ENCODE measurements at places on chromosomes 4 and X.

GRCh38 chr4:40546969-40547788 is 82.5 kb downstream of the RBM47 start:
- DNase-seq = no peak

DNA sequence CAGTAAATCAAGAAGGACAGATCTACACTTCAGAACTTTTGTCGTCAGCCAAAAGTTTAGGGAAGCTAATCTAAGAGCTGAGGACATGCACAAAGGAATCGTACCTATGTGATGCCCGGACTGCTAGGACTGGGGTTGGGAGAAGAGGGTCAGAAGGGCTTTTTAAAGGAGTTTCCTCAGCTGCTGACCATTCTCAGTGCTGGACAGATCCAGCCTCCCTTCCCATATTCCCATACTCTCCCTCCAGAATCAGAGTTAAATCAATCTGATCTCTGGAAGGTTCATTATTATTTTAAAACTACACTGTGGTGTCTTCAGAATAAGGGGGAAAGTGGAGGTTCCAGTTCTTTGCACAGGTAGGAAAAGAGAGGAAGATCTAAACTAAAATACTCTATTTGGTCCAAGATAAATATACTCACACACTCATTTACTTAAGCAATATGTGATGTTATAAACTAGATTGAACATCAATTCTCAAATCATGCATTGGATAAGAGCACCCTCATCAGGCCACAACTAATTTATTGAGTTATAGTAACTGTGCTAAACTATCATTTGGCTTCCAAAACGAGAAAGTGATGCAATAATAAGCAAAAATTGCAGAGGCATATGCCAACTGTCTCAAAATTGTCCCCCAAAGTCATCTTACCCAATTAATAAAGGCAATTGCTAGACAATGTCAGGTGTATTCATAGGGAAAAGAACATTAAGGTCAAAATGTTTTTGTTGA is 124.7 kb downstream of the HNRNPD start:
- DNase-seq = no peak

GRCh38 chr4:35247047-35247446 is 997.3 kb downstream of the ARAP2 start:
- no peak for DNase-seq

- DNase-seq = no peak
These were observed 152.0 kb upstream of the FTHL17 start for GRCh38 chrX:31223817-31224216.

DNA sequence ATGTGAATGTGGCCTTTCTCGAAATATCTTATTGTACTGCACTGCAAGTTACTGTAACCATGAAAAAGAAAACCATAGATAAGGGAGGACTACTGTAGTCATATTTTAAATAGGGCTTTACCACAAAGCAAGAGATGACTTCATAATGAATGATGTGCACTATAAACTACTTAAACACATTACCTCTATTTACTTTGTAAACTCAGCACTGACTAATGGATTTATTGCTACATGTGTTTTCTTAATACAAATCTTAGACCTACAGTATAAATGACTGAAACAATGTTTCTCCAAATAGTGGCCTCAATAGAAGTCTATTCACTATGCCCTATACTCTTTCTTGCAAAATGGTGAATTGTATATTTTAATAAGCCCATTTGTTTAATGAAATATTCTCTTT is 61.1 kb downstream of the HDX start:
- no peak for DNase-seq

DNA sequence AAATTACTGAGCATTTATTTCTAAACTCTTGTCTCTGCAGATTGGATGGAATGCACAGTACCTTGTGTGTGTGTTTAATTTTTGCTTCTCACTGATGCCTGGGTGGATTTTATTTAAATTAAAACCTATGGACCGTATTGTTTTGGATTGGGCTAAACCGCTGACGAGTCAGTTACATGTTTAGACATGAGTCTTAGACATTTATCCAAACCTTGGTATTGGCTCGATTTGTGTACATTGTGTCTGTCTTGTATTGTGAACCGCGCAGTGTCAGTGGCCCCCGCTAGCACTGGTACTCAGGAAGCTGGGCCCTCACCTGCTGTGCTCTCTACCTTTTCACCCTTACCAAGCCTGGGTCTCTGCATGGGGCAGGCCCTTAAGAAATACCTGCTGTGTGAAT is 40.8 kb upstream of the TADA2B start:
- DNase-seq = no peak

GRCh38 chr4:41882625-41883347 is 52.4 kb upstream of the TMEM33 start:
- no peak for DNase-seq

DNA sequence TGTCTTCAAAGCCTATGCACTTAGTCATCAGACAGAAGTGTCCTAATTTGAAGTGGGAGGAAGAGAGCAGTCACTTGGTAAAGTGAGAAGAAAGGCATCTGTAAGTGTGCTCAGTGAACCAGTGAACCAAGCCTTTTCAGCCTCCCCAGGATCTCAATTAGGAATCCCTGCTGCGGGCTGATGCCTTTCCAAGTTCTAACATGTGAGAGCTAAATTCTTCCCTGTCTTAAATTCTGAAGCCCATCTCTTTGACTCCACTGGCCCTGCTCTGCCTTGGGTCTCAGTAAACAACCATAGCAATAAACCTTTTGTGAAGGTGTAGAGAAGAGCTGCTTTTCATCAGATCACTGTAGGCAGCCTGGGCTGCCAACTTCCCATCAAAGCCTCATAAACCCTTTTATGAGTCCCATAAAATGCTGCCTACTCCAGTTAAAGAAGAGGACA is 701.2 kb upstream of the LCORL start:
- DNase-seq = no peak

DNA sequence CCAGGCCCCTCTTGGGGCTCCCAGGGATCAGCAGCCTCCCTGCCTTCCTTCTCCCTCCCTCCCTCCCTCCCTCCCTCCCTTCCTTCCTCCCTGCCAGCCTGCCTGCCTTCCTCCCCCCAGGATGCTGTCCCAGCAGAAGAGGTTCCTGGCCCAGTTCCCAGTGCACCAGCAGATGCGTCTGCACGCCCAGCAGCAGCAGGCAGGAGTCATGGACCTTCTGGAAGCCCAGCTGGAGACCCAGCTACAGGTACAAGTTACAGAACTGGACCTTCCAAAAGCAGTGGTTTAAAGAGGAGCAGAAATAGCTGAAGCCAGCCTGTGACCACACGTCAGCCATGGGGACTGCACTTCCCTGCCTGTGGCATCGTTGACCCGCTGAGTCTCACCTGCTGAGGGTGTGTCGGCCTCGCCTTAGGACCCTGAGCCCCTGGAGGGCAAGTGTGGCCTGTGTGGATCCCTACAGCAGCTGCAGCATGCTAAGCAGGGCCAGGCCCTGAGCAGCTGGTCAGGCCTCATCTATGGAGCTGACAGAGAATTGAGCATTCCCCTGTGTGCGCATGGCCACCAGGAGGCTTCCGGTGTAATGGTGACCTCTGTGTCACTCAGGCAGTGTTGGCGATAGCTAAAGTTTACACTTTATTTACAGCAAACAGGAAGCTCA is 84.7 kb downstream of the CRMP1 start:
- DNase-seq = no peak

DNA sequence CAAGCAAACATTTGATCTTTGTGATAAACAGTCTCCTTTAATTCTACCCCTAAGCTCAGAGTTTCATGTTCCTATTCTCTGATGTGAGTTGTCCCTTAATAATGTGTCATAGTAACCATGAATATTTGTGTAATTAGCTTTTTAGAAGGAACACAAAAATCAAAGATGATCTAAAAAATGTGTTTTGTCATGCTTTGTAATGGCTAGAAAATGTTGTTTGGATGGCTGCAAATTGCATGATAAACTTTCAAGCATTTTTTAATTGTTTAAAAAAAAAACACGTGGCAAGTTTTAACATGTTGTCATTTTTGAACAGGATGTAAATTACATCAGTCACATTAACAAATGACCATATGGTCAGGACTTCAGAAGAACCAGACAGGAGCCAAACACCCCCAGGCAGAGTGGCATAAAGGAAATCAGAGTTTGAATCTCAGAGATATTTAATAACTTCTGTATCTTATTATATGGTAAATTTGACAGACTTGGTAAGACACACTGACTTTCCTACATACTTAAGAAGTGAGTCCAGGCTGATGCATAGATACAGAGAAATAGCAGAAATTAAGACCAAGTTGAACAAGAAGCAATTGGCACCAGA is 223.9 kb upstream of the VEGFC start:
- no peak for DNase-seq

DNA sequence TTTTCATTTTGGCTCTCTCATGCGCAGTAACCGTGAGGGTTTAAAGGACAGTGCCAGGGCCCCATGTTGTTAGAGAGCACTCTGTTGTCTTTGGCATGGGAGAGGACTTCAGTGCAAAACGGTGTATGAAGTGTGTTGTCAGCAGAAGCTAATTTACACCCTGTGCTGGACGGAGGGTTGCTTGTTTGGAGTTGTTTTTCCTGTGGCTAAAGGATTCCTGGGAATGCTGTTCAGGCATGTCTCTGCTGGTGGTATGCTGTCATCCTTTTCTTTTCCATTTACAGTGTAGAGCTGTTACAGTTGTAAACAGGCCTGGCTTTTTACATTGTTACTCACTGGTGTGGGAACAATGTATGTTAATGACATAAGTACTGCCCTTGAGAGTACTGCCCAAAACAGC is 206.3 kb downstream of the CBR4 start:
- DNase-seq = no peak

- no peak for DNase-seq
These were observed 88.3 kb downstream of the BCOR start for GRCh38 chrX:40009462-40009851.

GRCh38 chrX:635428-636090 is 5.0 kb downstream of the SHOX start:
- DNase-seq = no peak

GRCh38 chrX:11351375-11352295 is 58.4 kb downstream of the AMELX start:
- DNase-seq = no peak

DNA sequence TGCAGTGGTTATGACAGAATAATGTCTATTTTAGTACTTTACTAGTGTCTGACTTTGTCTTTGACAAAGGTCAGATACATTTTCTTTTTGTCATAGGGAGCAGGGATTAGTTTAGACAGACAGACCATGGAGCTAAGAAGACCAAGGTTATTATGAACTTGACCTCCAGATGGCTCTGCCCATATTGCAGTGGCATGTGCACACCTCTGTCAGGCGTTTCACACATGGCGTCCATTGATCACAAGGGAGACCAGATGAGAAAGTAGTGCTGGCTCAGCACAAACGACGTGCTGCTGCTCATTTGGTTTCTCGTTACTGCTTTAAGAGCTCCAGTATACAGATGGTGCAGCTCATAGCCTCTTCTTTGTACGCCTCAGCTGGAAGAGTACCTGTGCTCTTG is 56.3 kb upstream of the HPSE start:
- DNase-seq = no peak

DNA sequence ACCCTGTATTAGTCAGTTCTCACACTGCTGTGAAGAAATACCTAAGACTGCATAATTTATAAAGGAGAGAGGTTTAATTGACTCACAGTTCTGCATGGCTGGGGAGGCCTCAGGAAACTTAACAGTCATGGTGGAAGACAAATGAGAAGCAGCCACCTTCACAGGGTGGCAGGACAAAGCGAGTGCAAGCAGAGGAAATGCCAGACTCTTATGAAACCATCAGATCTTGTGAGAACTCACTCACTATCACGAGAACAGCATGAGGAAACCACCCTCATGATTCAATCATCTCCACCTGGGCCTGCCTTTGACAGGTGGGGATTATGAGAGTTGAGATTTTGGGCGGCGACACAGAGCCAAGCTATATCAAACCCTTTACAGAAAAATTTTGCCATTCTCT is 722.4 kb downstream of the RAB28 start:
- DNase-seq = no peak

Measured in left renal cortex interstitium (tissue), 4 donors.